ENCODE measurements at places on chromosomes 3 and 15.
A peak's percentile ranks its signal among the peaks of the same experiment; 100 is the strongest.

- DNase-seq: no peak
These were observed 14.6 kb upstream of the ATP10A start for GRCh38 chr15:25877681-25878080.

DNA sequence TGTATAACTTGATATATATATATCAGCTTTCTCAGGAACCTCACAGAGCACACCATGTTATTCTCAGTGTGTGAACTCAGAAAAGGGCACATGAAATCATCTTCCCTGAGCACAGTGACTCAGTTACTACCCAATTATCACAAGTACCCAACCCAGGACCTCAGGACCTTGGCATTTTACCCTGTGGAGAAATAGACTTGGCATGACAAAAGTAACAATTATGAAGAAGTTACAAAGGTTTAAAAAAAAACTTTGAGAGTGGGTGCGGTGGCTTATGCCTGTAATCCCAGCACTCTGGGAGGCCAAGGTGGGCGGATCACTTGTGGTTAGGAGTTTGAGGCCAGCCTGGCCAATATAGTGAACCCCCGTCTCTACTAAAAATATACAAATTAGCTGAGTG, 52.4 kb downstream of the ONECUT1 start:
- DNase-seq: no peak

GRCh38 chr3:139571711-139572110, 32.2 kb upstream of the RBP1 start:
- DNase-seq: no peak

DNA sequence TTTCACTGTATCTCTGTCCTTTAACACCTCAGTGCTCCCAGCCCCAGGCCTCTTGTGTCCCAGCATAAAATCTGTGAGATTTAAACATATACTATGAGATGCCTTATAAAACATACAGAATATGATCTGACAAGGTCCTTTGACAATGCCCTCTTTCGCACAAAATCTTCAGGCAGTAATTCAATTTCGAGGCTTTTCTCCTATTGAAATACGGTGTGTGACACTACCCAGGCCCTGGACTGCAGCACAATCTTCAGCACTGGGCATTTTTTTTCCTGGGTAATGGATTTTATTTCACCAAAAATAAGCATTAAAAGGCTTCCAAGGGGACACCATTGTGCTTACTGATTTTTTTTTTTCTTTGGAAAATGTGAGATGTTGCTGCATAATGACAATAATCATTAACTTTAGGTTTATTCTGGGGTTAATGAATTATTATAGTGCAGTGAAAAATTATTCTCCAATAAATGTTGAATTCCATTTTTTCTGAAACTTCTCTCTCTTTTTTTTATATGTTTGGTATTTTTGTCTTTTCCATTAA, 40.9 kb upstream of the FAM3D start:
- no peak for DNase-seq

DNA sequence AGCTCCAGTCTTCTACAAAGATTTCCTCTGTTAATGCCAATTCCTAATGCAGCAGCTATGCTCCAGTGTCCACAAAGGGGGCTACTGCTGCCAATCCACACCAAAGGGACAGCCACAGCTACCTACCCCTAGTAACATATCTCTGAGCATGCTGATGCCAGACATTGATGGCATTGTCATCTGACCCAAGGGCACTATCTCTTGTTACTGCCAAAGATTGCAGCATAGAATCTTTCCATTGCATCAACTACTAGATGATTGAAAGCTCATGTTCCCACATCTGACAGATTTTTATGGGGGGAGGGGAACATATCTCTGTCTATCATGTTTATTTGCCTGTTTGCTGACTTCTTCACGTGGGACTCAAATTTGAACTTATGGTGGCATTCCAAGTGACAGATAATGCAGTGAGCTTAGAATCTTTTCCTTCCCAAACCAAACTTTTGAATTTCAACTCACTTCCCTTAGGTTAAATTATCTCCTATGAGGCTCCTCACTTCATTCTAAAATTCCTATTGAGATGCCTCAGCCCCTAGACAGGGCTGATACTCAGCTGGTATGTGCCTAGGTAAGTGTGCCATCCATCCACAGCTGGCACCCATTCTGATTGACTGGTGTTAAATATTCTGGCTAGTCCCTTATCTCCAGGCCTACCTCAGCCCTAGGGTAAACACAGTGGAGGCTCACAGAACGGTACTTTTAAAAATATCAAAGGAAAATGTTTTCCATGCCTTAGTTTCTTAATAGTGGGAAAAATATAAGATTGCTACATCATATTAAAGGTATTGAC, 100.3 kb downstream of the STRIT1 start:
- no peak for DNase-seq

DNA sequence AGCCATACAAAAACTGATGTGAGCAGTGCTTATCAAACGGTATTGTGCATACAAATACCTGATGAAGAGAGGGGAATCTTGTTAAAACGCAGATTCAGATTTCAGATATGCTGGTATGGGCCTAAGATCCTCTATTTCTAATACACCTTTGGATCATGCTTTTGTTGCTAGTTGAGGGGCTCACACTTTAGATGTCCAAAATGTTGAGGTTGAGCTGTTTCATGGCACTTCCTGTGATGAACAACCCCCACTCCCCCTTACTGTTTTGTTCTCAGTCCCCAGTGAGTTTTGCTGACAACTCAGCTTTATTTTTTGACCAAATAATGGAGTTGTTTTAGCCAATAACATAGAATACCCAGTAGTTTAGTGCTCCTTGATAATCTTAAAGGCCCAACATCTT, 53.2 kb downstream of the ROBO2 start:
- no peak for DNase-seq

DNA sequence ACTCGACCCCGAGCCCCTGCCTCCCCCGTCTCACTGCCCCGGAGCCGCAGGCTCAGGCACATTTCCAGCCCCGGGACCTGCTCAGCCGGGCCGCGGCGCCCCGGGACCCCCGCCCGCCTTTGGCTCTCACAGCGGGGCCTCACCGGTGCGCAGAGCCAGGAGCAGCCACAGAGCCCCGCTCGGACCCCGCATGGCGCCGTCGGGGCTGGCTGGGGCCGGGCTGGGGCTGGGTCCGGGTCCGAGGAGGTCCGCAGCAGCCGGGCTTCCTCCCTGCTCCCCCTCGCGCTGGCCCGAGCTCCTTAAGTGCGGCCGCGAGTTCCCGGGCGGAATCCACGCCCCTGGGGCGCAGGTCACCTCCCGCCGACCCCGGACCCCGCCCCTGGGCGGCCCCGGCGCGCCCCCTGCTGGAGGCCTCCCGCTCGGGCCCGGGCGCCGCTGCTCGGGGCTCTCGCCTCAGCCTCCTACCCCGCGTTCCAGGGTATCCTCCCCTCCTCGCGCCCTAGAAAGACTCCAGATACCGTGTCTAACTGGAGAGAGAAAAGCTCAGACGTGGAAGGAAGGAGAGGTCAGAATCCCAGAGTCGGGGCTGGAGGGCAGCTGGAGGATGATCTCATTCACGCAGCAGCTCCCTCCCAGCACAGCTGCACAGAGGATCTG, at the start of gene MELTF:
Gene MELTF (minus strand): TSS at position 307 of the 657 bp plus-strand sequence. CDS start 115 bp downstream, at position 192.
- DNase-seq: peak; percentile 6

DNA sequence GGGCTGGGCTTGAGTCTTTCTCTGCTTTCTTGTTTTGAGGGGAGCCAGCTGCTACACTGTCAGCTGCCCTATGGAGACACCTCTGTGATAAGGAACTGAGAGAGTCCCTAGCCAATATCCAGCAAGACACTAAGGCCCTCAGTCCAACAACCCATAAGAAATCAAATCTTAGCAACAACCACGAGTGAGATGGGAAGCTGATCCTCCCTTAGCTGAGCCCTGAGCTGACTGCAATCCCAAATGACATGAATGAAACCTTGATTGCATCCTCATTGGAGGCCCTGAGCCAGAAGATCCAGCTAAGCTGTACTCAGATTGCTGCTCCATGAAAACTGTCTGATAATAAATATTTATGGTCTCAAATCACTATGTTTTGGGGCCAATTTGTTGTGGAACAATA, 302.1 kb upstream of the MME start:
- DNase-seq: no peak

DNA sequence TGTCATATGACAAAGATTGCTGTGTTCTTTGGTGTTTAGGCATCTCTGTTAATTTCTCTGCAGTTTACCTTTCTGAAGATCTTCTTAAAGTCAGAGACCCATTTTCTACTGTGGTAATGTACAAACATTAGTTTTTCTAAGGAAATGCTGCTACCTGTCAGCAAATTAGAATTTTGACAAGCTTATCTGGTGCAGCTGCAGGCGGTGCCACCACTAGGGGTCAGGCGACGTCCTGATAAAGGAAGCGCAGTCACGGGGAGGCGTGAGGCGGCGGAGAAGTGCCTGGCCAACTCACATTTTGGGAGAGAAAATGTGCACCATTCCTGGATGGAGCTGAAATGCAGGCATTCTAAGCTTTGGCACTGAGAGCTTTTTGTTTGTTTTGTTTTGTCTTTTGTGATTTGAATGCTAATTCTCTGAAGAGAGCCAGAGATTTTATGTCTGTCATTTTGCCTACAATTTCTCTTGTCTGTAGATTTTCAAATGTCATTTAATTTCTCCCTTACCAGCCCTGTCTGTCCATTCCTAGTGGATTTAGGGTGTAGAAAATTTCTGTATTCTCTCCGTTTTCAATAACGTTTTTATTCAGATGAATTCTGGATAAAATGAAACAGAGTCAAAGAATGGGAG, 24.9 kb upstream of the SIAH2 start:
- no peak for DNase-seq

DNA sequence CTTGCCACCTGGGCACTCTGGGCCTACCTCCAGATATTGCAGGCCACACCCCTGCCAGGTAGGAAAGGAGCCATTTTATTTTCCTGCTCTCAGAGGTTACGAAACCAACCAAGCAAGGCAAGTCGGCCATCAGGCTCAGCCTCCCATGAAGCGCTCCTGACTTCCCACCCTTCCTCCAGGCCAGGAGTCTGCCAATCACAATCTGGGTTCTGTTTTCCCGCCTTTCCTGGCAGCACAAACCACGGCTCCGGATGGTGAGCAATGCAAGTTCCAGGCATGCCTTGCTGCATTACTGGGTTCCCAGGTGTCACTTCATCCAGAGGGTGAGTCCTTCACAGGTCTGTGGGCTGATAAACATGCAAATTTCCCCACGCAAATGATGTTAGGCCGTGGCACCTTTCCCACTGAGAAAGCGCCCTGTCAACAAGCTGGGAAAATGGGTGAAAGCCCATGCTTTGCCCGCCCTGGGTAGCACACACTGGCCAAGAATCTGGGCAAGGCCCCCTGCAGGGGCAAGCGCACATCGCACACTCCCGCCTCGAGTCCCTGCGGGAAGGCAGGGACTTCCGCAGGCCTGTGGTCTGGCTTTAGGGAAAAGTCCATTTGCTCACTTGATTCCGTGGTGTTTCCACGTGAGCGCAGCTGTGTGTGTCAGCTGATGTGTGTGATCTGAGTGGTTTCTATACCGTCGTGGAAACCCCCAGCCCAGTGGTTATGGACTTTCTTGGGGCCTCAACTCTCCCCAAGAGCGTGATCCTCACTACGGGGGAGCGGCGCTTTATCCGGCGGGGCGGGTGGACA, 61.6 kb upstream of the RYK start:
- DNase-seq: no peak

DNA sequence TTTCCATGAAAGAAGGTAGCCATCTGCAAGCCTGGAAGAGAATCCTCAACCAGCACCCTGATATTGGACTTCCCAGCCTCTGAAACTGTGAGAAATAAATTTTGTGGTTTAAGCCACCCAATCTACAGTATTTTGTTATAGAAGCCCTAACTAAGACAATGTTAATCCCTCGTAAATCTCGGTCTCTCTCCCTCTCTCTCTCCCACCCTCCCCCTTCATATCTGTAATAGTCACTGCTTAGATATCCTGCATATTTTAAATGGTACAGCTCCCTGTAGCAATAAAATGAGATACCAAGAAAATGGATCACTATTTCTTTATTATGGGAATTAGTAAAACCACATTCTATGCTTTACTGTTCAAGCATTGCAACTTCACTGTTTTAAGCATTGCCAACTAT, 21.0 kb upstream of the FAM174B start:
- no peak for DNase-seq

DNA sequence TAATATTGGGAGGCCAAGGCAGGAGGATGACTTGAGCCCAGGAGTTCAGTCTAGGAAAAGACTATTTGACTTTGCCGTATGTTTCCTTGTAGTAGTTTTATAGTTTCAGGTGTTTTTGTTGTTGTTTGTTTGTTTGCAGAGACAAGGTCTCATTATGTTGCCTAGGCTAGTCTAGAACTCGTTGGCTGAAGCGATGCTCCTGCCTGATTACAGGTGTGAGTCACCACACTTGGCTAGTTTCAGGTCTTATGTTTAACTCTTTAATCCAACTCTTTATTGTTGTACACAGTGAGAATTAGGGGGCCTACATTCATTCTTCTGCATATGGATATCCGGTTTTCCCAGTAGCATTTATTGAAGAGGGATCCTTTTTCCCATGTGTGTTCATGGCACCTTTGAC, 32.0 kb downstream of the FAIM start:
- DNase-seq: no peak

DNA sequence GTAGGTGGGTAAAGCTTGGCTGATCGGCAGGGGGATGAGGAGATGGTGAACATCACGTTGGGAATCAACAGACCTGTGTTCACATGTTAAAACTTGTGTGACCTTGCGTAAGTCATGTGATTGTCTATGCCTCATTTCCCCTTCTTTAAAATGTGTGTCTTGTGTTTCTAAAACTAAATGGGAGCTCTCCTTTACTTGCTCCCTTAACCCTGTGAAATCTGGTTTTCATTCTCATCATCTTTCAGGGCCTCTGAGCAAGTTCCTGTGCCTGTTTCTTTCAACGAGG, 29.7 kb upstream of the IREB2 start:
- DNase-seq: no peak

DNA sequence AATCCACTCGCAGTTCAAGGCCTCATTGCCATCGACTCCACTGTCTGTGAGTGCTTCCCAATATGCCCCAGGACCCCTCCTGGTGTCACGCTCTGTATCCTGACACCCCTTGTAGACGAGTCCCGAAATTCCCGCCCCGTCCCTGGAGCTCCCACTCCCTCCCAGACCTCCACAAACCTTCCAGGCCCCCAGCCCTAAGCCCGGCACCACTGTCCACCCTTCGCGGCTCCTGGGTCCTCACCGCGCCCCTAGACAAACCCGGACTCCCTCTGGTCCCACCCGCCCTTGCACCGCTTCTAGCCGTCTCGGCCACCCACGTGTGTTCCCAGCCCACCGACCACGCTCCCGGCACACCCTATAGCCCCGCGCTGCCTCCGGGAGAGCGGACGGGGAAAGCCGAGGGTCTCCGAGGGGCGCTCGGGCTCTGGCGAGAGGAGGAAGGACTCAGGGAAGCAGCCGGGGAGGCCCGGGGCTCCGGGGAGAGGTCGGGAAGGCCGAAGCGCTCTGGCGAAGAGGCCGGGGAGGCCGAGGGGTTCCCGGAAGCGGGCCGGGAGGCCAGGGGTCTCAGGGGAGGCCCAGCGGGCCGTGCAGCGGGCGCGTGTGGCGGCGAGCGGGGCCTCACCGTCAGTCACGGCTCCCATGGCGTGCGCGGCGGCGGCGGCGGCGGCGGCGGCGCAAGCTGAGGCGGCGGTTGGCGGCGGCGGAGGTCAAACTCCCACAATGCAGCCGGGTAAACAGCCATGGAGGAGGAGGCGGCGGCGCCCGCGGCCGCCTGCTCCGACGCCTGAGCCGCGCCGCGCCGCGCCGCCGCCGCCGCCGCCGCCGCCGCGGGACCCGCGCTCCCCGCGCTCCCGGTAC, at the start of the genes ATXN7 and THOC7:
Gene ATXN7 (plus strand): TSS at position 718 of the 858 bp plus-strand sequence. CDS start 48,732 bp downstream, outside the sequence.
Gene THOC7 (minus strand): TSS at position 656 of the 858 bp plus-strand sequence. CDS start 15 bp downstream, at position 641.
- no peak for DNase-seq
